ENCODE measurements at places on chromosomes 2 and 18.
A peak's percentile ranks its signal among the peaks of the same experiment; 100 is the strongest.

DNA sequence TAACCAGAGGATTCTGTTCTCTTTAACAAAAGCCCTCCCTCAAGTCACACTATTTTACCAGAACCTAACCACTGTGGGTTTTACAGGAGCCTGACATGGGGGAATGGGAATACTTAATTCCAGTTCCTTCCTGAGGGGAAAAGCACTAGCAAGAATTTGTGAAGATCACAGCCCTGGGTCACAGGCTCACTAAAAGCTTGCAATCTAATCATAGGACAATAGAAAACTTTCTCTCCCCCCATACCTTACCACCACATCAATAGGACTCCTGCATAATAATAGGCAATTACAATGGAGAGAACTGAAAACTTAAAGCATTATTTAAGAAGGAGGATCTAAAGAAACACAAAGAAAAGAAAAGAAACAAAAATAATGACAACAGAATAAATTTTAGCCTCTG, 225.8 kb upstream of the ZNF804A start:
- no peak for DNase-seq

- peak; percentile 77 for DNase-seq
Measured at GRCh38 chr2:104872866-104873688, 19.2 kb downstream of the POU3F3 start.

- DNase-seq: no peak
Measured at GRCh38 chr2:232887171-232887850, 17.2 kb downstream of the SNORC start.

GRCh38 chr18:31931886-31932240, 11.1 kb downstream of the TRAPPC8 start:
- DNase-seq: no peak

GRCh38 chr2:71465356-71465755, 12.0 kb downstream of the DYSF start:
- no peak for DNase-seq
